ENCODE measurements at places on chromosomes 11 and 22.

- no peak for DNase-seq
Observed at GRCh38 chr11:78708388-78708787, 133.7 kb upstream of the NARS2 start.

DNA sequence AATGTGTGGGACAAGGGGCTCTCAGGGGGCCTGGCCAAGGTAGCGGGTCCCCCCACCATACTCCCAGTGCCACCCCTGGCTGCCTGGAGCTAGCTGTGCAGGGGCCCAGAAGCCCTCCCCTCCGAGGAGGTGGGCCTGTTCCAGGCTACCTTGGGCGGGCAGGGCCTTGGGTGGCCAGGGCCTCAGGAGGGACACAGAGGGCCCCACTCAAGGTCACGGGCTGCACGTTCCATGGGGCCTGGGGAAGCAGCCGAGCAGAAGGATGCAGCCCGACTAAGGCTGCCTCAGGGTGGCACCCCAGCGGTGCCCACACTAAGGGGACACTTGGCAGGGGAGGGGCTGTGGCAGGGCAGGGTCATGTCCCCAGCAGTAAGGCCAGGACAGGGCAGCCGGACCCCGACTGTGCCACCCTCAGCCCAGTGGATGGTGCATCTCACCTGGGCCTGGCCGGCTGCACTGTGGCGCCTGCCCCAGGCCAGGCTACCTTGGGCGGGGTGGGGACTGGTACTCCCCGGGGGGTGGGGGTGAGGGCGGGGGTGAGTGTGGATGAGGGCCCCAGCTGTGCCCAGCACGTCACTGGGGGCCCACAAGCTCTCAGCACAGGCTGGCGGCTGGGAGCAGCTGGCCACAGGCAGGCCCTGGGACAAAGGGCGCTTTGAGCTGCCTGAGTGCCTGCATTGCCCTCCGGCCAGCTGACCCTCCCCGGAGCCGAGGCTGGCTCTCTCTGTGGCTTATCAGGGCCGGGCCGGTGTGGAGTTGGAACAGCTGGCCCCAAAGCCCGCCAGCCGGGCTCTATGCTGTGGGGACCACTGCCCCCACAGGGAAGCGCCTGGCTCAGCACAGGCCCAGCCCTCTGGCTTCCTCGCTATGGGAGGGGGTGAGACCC lies 117.1 kb downstream of the KCNQ1 start:
- no peak for DNase-seq

DNA sequence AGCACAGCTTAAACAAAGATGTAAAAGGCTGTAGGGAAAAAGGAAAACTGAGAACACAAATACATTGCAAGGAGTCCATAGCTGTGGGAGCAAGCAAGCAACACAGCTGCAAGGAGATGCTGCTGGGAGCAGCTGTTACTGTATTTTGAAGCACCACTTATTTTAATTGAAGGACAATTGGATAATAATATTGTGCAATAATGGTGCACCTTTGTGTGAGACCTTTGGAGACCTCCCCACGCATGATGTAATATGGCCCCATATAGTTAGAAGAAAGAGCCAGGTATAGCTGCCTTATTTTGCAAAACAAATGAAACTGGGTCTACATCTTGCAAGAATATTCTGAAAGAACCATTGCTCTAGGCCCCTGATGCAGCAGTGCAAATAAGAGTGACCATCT lies 191.1 kb upstream of the KIRREL3 start:
- DNase-seq = no peak

DNA sequence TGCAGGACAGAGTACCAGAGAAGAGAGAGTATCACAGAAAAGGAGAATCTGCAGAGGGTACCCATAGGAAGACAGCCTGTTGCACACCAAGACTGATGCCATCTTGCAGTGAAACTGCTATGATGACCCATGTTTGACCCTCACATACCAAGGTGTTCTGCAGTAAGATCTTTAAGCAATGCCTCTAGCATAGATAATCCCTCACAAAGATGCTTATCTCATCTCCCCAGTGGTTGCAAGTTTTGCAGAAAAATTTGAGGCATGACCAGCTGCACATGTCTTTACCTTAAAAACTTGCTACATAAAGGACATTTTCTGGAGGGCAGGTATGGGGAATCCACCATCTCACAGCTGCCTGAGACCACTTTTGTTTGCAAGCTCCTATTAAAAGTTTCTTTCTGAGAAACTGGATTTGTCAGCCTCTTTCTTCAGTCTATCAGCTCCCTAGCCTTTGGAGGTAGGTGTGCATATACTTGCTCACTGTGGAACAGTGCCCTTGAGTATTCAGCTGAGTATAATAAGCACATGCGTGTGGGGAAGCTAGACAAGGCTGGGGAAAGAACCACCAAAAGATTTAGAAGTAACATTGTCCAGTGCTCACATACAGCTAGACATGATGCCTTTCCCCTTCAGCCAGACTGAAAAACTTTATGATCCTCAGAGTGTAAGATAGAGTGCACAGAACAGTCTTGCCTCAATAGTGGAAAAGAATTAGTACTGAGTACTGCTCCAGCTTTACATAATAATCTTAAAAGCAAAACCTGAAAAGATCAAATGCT lies 100.3 kb upstream of the TEAD1 start:
- no peak for DNase-seq

- no peak for DNase-seq
Observed at GRCh38 chr11:15489281-15489680, 374.6 kb downstream of the INSC start.

- no peak for DNase-seq
Observed at GRCh38 chr11:131253656-131254151, 116.7 kb upstream of the NTM start.

DNA sequence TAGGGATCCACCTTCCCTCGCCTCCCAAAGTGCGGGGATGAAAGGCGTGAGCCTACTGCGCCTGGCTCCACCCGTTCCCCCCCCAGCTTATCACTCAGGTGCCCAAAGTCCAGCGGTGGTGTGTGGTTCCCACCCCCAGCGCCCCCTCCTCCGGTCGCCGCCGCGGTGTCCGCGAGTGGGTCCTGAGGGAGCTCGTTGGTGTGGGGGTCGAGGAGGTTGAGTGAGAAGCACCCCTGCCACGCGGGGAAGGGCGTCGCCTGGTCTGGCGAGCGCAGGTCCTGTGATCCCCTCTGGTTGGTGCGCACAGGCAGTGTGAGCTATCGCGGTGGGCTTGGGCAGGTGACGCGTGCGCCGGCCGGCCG lies 3900.6 kb upstream of the OR11H1 start:
- DNase-seq = no peak

GRCh38 chr11:94754335-94754734 lies 13.8 kb upstream of the AMOTL1 start:
- no peak for DNase-seq

DNA sequence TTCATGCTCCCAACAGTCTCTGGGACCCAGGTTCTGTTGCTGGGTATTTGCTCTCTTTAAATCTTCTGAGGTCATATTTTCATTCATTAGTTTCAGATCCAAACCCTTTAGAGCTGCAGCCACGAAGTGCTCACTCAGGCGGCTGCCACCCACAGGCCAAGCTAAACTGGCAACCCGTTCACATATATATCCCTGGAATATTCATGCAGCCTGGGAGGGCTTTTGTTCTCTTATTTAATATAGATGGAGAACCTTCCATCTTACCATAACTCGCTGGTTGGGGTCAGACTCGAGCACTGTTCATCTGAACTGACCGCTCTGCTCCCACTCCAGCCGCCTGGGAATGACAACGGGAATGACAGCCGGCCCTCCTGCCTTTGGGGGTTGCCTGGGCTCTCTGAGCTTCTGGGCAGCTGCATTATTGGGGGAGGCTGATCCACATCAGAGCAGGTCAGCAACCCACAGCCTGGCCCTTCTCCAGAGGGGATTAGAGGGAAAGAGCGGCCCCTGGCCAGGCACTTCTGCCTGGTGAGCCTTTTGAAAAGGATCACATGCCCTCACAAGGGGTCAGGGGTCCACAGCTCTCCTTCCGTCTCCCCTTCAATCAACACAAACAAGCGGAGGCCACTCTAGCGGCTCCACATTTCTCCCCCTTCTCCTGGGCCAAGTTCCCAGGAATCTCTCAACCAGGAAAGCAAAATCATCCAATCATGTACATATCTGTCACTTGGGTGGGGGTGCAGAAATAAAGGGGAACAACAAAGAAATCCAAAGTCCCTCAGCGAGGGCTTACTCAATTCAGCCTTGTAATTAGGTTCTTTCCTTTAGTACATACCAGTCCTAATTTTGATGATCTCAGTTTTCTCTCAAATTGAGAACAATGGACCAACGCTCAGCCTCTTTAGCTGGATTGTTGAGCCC lies 11.8 kb downstream of the TMEM184B start:
- DNase-seq = no peak
